ENCODE measurements at places on chromosomes 13 and 19.

DNA sequence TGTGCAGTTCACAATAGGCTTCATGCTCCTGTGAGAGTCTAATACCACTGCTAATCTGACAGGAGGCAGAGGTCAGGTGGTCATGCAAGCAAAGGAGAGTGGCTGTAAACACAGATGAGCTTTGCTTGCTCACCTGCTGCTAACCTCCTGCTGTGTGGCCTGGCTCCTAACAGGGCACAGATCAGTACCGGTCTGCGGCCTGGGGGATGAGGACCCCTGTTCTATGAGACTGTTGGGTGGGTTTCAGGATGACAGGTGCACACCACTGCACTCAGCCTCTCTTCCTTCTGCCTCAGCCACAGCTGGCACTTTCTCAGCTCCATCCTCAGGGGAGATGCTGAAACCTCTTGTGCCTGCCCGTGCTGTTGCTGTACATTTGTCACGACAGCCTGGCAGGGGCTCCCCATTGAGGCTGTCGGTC is 9.7 kb downstream of the CLEC4G start:
- no peak for DNase-seq

GRCh38 chr13:109647053-109647452 is 139.3 kb downstream of the IRS2 start:
- no peak for DNase-seq

GRCh38 chr19:41354343-41354953 is 726 bp upstream of the TGFB1 start:
- no peak for DNase-seq

DNA sequence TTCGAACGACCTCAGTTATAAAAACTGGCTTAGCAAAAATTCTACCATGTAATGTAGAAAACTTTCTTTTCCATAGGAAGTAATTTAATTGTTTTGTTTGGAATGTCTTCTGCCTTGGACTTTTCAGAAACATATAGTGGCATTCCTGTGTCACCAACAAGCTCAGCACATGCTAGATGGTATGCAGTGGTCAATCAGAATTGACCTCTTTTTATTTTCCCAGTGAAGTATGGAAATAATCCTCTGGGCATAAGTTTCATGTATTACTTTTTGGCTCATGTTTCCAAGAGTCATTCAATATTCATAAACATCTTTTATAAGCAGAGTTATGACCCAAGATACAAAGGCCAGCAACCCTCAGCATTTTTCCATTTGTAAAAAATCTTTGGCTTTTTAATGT is 33.6 kb downstream of the NALCN start:
- DNase-seq, result no peak

DNA sequence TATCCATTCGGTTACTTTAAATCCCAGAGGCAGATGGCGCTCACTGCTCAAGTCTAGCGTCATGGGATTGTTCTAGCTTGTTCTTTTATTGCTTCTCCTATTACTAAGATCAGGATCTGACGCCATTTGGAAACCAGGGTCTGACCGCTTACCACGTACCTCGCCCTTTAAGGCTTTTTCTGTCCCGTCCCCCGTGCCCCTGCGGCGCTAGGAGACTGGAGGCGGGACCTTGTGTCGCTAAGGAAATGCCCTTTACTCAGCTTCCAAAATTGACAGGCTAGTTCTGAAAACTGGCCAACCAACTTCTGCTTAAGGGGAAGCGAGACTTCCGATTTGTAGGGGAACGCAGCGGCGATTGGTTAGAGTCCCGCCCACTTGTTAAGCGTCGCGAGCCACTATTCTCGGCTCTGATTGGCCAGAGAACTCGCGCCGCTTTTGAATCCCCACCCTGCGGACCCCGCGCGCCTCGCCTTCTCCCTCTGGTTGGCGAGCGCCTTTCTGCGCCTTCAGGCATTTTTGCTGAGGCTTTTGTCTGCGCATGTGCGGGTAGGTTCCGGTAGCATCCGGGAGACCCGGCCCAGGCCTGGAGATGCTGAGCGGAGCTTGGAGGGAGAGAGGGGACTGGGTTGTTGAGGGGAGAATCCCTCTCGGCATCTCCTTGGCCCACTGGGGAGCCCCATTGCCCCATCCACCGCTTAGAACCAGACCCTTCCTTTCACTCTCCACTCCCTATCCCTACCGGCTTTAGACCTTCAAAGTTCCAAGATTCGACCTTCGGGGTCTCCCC is 3.9 kb upstream of the C19orf84 start:
- peak; percentile 80 for DNase-seq

DNA sequence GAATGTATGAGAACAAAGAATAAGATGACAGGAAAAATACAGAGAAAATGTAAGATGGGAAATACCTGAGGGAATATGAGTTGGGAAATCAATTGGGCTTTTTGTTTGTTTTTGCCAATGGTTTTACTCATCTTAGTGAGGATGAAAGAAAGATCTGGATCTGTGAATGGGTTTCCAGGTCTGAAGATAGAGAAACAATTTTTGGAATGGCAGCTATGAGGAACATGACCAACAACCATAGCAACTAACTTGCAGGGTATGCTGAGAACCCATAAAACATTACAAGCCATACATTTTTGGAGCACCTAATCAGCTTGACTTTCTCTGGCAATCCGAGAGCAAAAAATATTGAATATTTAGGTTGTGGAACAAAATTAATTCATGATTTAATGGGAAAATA is 290.0 kb downstream of the KCTD12 start:
- no peak for DNase-seq

DNA sequence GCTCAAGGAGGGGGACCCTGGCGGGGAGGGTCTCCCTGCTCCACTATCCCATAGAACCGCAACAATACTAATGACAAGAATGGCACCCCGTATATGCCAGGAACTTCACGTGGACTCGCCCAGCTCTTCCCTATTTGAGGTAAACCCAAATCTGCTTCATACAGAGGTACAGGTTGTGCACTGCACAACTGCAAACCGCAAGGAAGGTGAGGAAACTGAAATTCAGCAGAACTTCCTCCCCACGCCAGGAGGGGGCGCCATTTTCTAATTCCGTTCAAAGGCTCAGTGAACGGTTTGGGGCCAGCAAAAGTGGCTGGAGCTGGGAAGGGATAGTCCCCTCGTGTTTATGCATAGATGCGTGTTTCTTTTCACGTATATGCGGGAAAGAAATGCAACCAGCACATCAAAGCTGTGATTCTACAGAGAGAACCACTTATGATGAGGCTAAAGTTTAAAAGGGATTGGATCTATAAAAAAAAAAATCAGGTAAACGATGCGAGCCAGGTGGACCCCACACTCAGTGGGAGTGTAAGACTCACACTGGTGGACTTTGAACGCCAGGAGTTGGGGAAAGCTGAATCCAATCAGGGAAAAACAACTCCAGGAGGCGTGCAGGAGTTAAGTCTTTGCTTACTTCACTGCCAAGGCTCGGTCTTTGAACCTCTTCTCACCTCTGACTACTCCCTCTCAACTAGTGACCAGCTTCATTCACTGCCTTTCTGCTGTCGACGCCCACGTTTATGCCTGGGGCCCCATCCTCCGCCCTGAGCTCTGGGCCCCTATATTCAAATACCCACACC is 20.3 kb downstream of the C19orf81 start:
- DNase-seq, result no peak

GRCh38 chr19:22893855-22894270 is 61.8 kb downstream of the ZNF723 start:
- DNase-seq, result no peak

DNA sequence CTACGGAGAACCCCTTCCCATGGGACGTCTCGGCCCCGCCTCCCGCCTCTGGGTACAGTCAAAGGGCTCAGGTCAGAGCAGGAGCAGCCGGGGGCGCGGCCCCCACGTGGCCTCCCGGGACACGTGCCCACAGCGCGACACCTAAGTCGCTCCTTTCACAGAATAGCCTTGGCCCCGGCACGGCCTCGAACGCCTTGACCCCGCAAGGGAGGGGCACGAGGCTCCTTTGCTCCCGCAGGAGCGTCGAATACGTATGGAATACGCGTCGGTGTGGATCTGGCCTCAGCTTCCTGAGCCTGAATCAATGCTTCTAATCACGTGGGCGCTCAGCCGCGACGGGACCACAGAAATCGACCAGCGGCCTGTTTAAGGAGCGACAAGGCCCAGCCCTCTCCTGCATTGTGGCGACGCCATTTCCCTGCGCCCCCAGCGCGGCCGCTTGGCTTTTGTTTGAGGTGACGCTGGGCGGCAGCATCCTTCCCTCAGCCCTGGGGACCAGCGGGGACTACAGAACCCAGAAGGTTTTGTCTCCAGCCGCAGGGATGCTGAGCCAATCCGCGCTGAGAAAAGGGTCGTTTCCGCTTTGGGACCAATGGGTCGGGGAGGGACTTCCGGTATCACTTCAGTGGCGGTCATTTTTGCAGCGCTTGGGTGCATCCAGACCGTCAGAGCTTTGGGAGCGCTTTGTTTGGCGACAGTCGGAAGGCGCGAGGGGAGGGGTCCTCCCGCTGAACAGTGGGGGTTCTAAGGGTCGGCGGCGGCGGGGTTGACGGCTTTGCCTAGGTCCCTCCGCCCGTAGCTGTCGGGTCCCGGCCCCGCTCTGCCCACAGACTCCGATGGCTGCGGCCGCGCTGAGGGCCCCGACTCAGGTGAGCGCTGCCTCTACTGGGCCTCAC is at the start of gene ZIK1:
ZIK1 (plus strand) TSS at position 625 of the 896 bp plus-strand sequence; CDS start at position 837, 212 bp downstream.
- DNase-seq, result peak; percentile 60
